Muscle of leg (tissue), 16 donors: ENCODE measurements at places on chromosomes 11 and 22. TPM values are rescaled to one million over a fixed set of nuclear protein-coding genes. Genes with fewer than 3 reads are reported as not detected.

The CSF2RB gene
- polyA plus RNA-seq: 2.1 TPM

The GPR83 gene
- polyA plus RNA-seq: 0.16 TPM

- DNase-seq: peak; percentile 58
These were observed 312.3 kb downstream of the MN1 start for GRCh38 chr22:27489178-27489675.

- DNase-seq: no peak
These were observed 53.3 kb downstream of the CD82 start for GRCh38 chr11:44618561-44619425.

- DNase-seq: no peak
These were observed 32.8 kb upstream of the SERPIND1 start for GRCh38 chr22:20741008-20741633.

GRCh38 chr11:45078236-45079074 is 68.0 kb upstream of the PRDM11 start:
- DNase-seq: peak; percentile 32

The TIMP3 gene
- polyA plus RNA-seq: 102 TPM

The MCHR1 gene
- polyA plus RNA-seq: 0.15 TPM

GRCh38 chr11:68686486-68686885 is 2.1 kb downstream of the GAL start:
- no peak for DNase-seq

DNA sequence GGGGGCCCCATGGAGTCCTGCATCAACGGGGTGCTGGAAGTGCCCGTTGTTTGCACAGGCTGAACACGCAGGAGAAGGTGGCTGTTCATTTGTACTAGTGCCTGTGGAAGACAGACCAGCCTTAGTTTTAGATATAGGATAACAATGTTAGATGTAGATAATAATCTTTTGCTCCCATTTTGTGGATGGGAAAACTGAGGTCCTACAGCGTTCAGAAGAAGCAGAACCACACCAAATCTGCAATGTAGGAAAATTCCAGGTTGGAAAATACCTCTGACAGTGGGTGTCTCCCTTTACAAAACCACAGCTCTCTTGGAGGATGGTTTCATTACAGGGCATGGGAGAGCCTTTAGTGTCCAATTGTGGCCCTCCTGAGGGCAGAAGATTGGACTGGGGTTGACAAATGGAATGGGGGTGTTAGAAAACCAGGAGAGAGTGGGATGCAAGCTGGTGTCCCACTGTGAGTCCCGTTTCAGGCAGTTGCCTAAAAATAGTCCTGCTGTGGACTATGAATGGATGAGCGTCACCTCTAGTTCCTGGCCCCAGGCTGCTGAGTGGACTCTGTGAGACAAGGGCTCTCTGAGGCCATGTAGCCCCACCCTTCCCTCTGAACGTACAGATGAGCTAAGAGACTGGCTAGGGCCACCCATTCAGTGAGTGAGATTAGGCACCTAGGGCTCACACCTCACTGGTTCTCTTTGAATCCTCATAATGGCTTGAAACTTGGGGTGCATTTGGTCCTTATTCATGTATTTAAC is 508.8 kb downstream of the MN1 start:
- no peak for DNase-seq

DNA sequence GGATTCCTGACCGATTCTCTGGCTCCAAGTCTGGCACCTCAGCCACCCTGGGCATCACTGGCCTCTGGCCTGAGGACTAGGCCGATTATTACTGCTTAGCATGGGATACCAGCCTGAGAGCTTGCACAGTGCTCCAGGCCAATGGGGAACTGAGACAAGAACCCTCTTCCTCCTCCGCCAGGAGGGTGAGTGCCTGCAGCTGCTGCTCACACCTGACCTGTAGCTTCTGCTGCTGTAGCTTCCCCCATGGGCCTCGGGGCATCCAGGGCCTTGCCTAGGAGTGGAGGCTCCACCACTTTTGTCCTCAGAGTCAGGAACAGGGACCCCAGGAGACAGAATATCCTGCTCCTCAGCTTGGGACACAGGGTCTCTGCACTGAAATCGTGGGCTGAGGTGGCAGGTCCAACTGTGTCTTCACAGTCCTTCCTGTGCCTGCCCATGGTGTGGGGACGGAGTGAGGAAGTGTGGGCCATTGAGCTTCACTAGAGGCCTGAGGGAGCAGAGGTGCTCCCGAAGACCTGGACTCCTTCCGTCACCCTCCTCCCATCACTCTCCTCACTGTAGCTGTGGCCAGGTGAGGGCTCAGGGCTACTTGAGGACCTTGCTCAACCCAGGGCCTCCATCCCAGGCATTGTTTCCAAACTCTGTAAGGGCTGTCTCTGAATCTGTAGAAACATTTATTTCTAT is 103.8 kb downstream of the ZNF280B start:
- DNase-seq: no peak

- DNase-seq: no peak
These were observed 18.8 kb downstream of the IL17REL start for GRCh38 chr22:49993649-49994360.

The C22orf31 gene
- 2.2 TPM for polyA plus RNA-seq

- no peak for DNase-seq
These were observed 12.0 kb downstream of the KMT2A start for GRCh38 chr11:118448294-118448693.

The NFAM1 gene
- 0.70 TPM for polyA plus RNA-seq

The KDM4D gene
- 1.0 TPM for polyA plus RNA-seq

DNA sequence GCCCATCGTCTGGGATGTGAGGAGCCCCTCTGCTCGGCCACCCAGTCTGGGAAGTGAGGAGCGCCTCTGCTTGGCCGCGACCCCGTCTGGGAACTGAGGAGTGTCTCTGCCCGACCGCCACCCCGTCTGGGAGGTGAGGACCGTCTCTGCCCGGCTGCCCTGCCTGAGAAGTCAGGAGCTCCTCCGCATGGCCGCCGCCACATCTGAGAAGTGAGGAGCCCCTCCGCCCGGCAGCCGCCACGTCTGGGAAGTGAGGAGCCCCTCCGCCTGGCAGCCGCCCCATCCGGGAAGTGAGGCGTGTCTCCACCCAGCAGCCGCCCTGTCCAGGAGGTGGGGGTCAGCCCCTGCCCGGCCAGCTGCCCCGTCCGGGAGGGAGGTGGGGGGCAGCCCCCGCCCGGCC is 5.8 kb upstream of the OR5M8 start:
- no peak for DNase-seq

The UBXN1 gene
- 162 TPM for polyA plus RNA-seq

- DNase-seq: peak; percentile 2
These were observed 452.3 kb downstream of the KCNA4 start for GRCh38 chr11:29564486-29564885.

GRCh38 chr22:36658900-36659299 is 44.7 kb downstream of the CACNG2 start:
- DNase-seq: no peak

The TRIM64C gene
- not detected for polyA plus RNA-seq

The NAV2 gene
- polyA plus RNA-seq: 28.2 TPM

The KRTAP5-2 gene
- polyA plus RNA-seq: not detected

The LGALS1 gene
- 2,219 TPM for polyA plus RNA-seq

The RFPL3 gene
- polyA plus RNA-seq: 0.35 TPM

The RPS3 gene
- 3,265 TPM for polyA plus RNA-seq

DNA sequence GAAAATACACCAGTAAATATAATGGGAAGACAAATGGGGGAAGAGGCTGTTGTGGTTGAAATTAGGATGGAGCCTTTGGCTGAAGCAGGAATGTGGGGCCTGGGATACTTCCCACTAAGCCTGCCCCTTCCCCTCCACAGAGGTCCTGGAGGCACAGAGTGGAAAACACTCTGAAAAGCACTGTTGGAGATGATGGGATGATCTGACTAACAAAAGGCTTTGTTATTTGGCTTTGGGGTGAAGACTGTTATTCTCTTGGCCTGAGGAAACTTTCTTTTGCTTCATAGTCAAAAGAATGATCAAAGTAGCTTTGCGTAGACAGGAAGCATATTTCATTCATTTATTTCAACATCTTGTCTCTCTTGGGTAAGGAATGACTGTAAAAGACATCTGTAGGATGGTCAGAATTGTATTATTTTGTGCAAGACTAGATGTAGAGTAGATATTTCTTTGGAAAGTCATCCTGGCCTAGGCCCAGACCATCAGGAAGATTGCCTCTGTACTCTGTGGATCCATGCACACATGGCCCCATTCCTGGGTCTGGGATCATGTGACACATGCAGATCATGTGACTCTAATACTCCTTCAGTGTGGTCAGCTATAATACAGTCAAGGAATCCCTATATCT is 111.4 kb downstream of the SPON1 start:
- DNase-seq: peak; percentile 93

DNA sequence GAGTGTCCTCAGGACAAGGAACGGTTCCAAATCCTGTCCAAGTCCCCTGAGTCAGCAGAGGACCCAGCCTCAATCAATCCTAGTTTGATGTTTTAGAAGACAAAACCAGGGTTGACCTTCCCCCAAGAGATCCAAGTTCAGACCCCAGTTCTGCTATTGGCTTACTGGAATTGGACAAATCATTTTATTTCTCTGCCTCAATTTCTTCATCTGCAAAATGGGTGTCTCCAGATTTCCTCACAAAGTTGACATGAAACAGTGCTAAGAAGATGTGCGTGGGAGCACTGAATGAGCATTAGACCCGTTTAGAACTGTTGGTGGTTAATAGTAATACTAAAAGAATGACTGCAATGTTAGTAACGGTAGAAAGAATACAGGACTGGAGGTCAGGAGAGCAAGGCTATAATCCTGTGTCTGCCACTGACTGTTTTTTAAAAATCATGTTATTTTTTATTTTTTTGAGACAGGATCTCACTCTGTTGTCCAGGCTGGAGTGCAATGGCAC is 32.8 kb upstream of the SCUBE1 start:
- no peak for DNase-seq

The NOX4 gene
- polyA plus RNA-seq: 2.8 TPM

GRCh38 chr11:127709960-127710359 is 709.4 kb upstream of the KIRREL3 start:
- no peak for DNase-seq

GRCh38 chr11:1310772-1311468 is 1.5 kb upstream of the TOLLIP start:
- peak; percentile 39 for DNase-seq

- no peak for DNase-seq
These were observed 82.9 kb downstream of the MYO18B start for GRCh38 chr22:25824828-25825423.

DNA sequence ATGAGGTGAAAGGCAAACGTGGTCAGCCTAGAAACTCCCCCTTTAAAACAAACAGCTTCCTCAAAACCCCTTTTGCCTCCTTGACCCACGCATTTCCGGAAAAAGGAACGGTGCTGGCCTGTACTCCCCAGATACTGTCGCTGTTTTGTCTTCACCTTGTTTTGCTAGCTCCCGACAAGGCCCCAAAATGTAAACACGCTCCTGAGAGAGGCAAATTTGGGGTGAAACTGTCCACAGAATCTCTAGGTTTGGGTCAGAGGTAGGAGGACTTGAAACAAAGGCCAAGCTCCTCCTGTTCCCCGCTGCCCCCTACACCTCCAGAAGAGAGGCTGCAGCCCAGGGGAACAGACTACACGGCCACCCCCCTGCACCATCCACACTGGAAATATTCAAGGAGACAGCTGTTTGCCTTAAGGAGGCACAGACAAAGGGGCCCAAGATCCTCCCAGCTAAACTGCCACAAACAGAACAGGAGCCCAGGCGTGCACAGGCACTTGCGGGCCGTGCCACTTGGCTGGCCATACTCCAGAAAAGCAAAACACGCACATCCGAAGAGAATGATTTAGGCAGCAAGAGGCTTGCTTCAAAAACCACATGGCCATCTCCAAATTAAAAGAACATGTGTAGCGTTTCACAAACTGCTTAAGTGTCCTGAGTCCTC is 160.5 kb upstream of the GRK3 start:
- DNase-seq: peak; percentile 66

- no peak for DNase-seq
These were observed 7.4 kb downstream of the TECTA start for GRCh38 chr11:121108413-121108812.

GRCh38 chr11:18005376-18006129 is 7.3 kb downstream of the SERGEF start:
- no peak for DNase-seq

- DNase-seq: no peak
These were observed 34.3 kb downstream of the MYBPC3 start for GRCh38 chr11:47318166-47318565.

DNA sequence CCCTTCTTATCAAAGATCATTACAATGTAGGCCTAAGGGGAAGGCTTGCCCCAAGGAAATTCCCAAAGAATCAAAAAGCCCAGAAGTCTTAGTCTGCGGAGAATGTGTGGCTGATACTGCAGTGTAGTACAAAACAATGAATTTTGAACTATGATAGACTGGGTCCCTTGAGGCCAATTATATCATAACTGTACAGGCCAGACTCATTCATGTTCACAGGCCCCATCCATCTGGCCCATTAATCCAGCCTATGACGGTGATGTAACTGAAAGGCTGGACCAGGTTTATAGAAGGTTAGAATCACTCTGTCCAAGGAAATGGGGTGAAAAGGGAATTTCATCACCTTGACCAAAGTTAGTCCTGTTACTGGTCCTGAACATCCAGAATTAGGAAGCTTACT is 35.2 kb downstream of the IGLL1 start:
- DNase-seq: no peak

- no peak for DNase-seq
These were observed 116.2 kb downstream of the NECTIN1 start for GRCh38 chr11:119612814-119613213.

DNA sequence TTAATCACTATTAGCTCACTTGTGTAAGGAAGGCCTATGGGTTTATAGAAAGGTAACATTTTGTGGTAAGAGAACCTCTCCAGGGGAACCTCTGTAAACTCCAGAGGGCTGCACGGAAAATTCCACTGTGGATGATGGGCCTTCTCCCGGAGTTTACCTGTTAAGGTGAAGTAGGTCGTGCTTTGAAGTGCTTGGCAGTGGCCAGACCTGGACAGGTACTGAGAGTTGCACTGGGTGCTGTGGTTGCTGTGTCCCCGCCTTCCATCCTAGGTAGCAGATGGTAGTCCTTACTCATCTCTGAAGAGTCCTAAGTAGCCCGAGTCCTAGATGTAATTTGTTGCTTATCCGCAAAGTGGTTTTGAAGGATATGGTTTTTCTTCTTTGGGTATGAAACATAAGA is 133.4 kb downstream of the TEAD1 start:
- DNase-seq: no peak

- DNase-seq: no peak
These were observed 149.7 kb downstream of the LRRC4C start for GRCh38 chr11:41309716-41310115.

The IGSF9B gene
- 4.7 TPM for polyA plus RNA-seq

- DNase-seq: no peak
These were observed 16.8 kb downstream of the ALG12 start for GRCh38 chr22:49901457-49901856.

The MMP13 gene
- 0.05 TPM for polyA plus RNA-seq

The OR2D2 gene
- polyA plus RNA-seq: not detected

The GRAMD1B gene
- 10.7 TPM for polyA plus RNA-seq

GRCh38 chr11:116895048-116895757 is 57.8 kb upstream of the APOA1 start:
- DNase-seq: no peak
